Central memory CD8-positive, alpha-beta T cell (primary cell): ENCODE measurements at places on chromosomes 12 and 14.

- no peak for DNase-seq
- H3K27me3 ChIP-seq, result no peaks in the 10 kb centered on the region
- H3K27ac ChIP-seq, result no peak overlapping the region
- H3K4me3 ChIP-seq, result no peak overlapping the region
Measured at GRCh38 chr14:70993931-70994330, 86.7 kb downstream of the PCNX1 start.

- no peak for DNase-seq
- H3K27me3 ChIP-seq, result peaks cover 44% of the 10 kb centered on the region
- H3K36me3 ChIP-seq, result no peaks in the 10 kb centered on the region
- no peaks in the 10 kb centered on the region for H3K4me1 ChIP-seq
- H3K27ac ChIP-seq, result no peak overlapping the region
- no peak overlapping the region for H3K4me3 ChIP-seq
Measured at GRCh38 chr12:80162177-80162576, 62.8 kb downstream of the OTOGL start.

DNA sequence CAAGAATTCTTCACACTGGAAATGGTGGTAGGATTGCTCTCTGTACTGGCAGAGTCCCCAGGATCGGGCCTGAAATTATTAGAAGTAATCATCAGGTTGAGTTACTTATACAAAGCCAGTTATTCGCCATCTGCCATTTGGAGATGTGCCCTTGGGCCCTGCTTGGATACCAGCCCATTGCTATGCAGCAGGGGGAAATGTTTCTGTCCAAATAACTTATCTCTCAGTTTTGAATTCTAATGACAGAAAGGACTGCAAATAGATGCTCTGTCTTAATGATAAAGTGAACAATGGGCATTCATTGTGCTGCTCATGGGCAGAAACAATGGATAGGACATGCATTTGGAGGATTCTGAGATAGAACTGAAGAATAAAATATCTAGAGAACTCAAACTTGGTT lies 139.1 kb upstream of the PELI2 start:
- H3K4me3 ChIP-seq, result no peak overlapping the region
- no peaks in the 10 kb centered on the region for H3K4me1 ChIP-seq

DNA sequence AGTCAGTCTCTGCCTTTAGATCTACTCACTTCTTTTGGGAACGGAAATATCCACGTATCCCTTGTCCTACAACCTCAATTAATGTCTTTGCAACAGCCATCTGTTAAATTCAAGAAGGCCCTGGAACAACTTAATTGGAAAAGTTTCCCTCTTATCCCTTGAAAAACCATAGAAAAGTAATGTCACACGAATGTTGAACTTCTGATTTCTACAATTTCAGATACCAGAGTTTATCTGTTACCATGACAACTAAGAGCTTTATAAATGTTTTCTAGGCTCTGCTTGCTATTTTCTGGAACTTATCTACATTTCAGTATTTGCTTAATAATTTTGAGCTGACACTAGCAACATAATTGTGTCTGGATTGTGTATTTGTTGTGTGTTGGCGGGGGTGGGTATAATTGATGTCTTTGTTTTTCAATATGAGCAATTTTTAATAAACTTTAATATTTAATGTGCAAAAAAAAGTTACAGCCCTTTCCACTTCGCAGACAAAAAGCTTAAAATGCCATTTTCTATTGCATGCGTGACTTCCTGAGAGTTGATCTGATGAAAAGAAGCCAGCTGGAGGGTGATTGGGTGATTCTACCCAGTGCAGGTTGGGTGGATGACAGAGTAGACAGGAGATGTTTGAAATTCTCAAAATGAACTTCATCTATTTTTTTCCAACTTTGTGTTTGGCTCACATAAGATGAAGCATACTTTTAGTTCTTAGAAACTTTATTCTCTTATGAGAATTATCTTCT lies 11.8 kb upstream of the EDDM3A start:
- no peaks in the 10 kb centered on the region for H3K27me3 ChIP-seq
- H3K36me3 ChIP-seq, result peaks cover 3% of the 10 kb centered on the region
- H3K27ac ChIP-seq, result no peak overlapping the region
- no peaks in the 10 kb centered on the region for H3K4me1 ChIP-seq

DNA sequence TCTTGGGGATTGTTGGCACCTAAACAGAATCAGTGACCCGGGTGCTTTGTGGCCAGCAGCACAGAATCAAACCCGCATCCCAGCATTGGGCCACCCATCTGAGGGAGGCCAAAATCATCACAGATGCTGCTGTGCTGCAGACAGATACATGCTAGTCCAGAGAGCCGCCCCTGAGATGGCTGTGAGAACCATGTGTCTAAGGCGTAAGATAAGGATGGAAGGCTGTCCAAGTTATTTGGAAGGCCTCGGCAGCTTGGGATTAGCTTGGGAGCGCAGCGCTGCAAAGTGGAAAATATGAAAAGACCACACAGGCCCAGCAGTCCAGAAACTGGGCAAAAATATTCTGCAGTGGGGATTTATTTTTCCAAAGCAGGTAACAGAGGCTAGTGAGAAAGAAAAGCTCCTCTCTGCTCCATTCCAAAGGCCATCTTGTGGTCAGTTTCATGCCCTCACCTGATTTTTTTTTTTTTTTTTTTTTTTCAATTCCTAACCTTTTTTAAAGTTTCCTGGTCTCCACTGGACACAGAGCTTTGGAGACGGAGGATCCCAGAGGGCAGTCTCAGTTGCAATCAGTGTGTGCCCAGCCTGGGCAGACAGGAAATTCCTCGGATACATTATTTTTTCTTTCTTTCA lies 178.9 kb upstream of the BCL2L14 start:
- H3K36me3 ChIP-seq, result peaks cover 26% of the 10 kb centered on the region
- no peak overlapping the region for H3K4me3 ChIP-seq
- H3K27me3 ChIP-seq, result no peaks in the 10 kb centered on the region
- DNase-seq, result no peak
- peaks cover 17% of the 10 kb centered on the region for H3K4me1 ChIP-seq
- no peak overlapping the region for H3K27ac ChIP-seq

GRCh38 chr12:120055231-120056000 lies 61.1 kb downstream of the RAB35 start:
- peaks cover 17% of the 10 kb centered on the region for H3K4me1 ChIP-seq
- H3K27ac ChIP-seq, result no peak overlapping the region
- H3K4me3 ChIP-seq, result no peak overlapping the region
- H3K36me3 ChIP-seq, result peaks cover 4% of the 10 kb centered on the region
- DNase-seq, result no peak

DNA sequence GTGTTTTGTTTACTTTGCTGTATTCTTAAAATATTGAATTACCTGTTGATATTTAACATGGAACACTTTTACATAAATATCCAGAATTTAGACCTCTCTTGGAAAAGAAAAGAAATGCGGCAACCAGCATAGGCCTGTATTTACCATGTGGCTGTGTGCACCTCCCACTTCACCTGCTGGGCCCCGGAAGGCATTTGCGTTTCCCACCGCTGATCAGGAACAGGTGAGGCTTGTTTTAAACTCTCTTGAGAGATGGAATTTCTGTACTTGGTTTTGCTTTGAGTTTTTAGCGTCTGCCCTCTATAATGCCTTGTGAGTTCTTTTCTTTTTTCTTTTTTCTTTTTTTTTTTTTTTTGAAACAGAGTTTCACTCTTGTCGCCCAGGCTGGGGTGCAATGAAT lies 124.2 kb downstream of the GLT1D1 start:
- H3K4me1 ChIP-seq, result no peaks in the 10 kb centered on the region
- no peak overlapping the region for H3K4me3 ChIP-seq
- H3K27me3 ChIP-seq, result peaks cover 85% of the 10 kb centered on the region
- DNase-seq, result no peak
- H3K27ac ChIP-seq, result no peak overlapping the region
- no peaks in the 10 kb centered on the region for H3K36me3 ChIP-seq

- H3K27ac ChIP-seq, result peak overlapping the region; percentile 9
- no peaks in the 10 kb centered on the region for H3K27me3 ChIP-seq
Measured at GRCh38 chr12:89234324-89235114, 117.8 kb downstream of the DUSP6 start.

GRCh38 chr12:66508025-66508424 lies 170.9 kb downstream of the GRIP1 start:
- H3K27me3 ChIP-seq, result peaks cover 11% of the 10 kb centered on the region
- DNase-seq, result no peak
- no peak overlapping the region for H3K4me3 ChIP-seq
- H3K36me3 ChIP-seq, result no peaks in the 10 kb centered on the region
- no peaks in the 10 kb centered on the region for H3K4me1 ChIP-seq
- H3K27ac ChIP-seq, result no peak overlapping the region

DNA sequence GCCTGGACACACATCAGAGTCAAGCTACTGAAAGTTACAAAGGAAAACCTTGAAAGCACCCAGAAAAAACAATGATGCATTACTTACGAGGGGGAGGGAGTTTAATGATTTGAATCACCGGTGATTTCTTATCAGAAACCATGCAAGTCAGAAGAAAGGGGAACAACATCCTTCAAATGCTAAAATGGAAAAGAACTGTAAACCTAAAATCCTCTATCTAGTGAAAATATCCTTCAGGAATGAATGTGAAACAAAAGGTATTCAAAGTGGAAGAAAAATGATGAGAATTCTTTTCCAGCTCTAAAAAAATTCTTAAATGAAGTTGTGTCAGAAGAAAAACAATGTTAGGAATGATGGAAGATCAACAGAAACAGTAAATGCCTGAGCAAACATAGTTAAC lies 16.8 kb downstream of the SCAF11 start:
- peaks cover 11% of the 10 kb centered on the region for H3K36me3 ChIP-seq
- no peak overlapping the region for H3K4me3 ChIP-seq
- no peak for DNase-seq
- no peak overlapping the region for H3K27ac ChIP-seq
- peaks cover 83% of the 10 kb centered on the region for H3K4me1 ChIP-seq

DNA sequence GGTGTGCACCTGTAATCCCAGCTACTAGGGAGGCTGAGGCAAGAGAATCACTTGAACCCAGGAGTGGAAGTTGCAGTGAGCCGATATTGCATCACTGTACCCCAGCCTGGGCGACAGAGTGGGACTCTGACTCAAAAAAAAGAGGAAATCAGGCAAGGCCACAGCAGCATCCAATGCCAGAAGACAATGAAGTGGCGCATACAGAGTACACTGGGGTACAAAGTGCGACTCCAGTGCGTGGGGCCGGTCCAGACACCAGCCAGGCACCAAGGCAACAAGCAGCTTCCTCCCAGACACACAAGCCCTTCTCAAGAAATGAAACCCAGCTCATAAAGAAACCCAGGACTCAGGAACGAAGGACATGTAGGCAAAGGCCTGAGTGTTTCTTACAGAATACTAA lies 28.2 kb downstream of the TTC7B start:
- H3K36me3 ChIP-seq, result peaks cover 2% of the 10 kb centered on the region
- H3K27ac ChIP-seq, result no peak overlapping the region
- H3K4me3 ChIP-seq, result no peak overlapping the region
- no peak for DNase-seq
- H3K4me1 ChIP-seq, result no peaks in the 10 kb centered on the region

GRCh38 chr12:31967539-31967938 lies 8.3 kb downstream of the RESF1 start:
- H3K27ac ChIP-seq, result peak overlapping the region; percentile 97
- DNase-seq, result no peak
- no peaks in the 10 kb centered on the region for H3K27me3 ChIP-seq
- H3K4me3 ChIP-seq, result peak overlapping the region; percentile 94
- peaks cover 74% of the 10 kb centered on the region for H3K4me1 ChIP-seq

GRCh38 chr12:6963016-6963731 lies 7.3 kb downstream of the PHB2 start:
- no peaks in the 10 kb centered on the region for H3K27me3 ChIP-seq
- H3K4me3 ChIP-seq, result no peak overlapping the region
- DNase-seq, result no peak
- H3K27ac ChIP-seq, result peak overlapping the region; percentile 99
- H3K4me1 ChIP-seq, result peaks cover 50% of the 10 kb centered on the region

DNA sequence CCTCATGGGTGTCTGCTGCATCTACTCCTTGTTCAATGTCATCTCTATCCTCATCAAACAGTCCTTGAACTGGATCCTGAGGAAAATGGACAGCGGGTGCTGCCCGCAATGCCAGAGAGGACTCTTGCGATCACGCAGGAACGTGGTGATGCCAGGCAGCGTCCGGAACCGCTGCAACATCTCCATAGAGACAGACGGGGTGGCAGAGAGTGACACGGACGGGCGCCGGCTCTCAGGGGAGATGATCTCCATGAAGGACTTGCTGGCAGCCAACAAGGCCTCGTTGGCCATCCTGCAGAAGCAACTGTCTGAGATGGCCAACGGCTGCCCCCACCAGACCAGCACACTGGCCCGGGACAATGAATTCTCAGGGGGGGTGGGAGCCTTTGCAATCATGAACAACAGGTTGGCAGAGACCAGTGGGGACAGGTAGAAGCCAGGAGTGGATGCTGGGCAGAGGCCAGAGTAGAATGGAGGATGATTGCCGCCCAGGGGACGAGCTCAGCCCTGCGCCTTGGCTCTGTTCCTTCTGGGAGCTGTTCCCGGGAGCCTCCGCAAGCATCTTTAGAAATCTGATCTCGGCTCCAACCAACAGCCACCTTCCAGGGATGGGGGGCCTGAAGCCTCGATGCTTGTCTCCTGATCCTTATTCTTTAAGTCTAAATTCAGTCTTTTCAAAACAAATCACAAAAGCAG lies 71.6 kb upstream of the PSMC1 start:
- H3K4me3 ChIP-seq, result no peak overlapping the region
- DNase-seq, result no peak
- no peaks in the 10 kb centered on the region for H3K36me3 ChIP-seq

DNA sequence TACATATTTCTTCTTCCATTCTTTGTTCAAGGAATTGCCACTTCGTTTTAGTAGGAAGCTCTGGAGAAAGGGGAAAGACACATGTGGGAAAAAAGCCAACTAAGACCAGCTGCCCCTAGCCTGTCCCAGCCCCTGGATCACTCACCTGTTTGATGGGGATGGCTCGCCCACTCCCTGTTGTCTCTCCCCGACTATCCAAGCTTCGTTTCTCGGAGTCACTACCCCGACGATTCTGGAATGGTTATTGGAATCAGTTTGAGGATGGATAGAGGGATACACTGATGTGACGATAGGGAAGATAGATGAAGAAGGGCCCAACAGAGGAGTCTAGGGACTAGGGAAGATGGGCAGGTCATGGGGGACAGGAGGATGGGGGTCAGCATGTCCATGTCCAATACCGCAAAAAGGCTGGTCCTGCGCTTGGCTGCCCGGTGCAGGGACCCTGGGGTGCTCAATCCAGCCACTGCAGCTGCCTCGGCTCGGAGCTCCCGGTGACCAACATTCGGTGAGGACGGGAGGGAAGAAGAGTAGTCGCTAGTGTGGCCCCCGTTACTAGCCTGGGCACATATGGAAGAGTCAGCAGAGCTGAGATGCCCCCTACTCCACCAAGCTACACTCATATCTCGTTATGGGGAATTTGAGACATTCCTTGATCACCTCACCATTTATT lies 7.0 kb downstream of the AGAP2 start:
- H3K36me3 ChIP-seq, result peaks cover 58% of the 10 kb centered on the region
- no peak for DNase-seq
- no peaks in the 10 kb centered on the region for H3K27me3 ChIP-seq
- H3K4me1 ChIP-seq, result peaks cover 35% of the 10 kb centered on the region

DNA sequence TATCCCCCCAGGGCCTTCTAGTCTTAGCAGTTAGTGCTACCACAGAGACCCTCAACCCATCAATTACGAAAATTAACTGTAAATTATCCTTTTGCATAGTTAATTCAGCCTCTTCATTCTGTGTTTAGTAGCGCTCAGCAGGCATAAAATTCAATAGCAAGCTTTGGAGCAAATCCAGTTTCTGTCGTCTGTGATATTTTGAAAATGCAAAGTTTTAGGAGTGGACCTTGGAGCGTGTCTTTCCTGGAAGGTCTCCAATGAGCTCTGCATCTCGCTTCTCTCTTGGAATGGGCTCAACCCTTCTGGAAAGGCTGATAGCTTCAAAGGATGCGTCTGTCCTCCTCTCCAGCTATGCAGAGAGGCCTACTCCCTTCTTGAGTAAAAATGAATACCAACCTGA lies 222.9 kb downstream of the SLC15A4 start:
- H3K4me1 ChIP-seq, result no peaks in the 10 kb centered on the region
- no peak for DNase-seq
- no peaks in the 10 kb centered on the region for H3K36me3 ChIP-seq
- no peak overlapping the region for H3K27ac ChIP-seq
- no peak overlapping the region for H3K4me3 ChIP-seq
- H3K27me3 ChIP-seq, result peaks cover 11% of the 10 kb centered on the region
